LNCaP clone FGC (cell line): ENCODE measurements at places on chromosomes 2 and 18.

- no peak for DNase-seq
Observed at GRCh38 chr2:41694536-41695049, 353.2 kb upstream of the PKDCC start.

DNA sequence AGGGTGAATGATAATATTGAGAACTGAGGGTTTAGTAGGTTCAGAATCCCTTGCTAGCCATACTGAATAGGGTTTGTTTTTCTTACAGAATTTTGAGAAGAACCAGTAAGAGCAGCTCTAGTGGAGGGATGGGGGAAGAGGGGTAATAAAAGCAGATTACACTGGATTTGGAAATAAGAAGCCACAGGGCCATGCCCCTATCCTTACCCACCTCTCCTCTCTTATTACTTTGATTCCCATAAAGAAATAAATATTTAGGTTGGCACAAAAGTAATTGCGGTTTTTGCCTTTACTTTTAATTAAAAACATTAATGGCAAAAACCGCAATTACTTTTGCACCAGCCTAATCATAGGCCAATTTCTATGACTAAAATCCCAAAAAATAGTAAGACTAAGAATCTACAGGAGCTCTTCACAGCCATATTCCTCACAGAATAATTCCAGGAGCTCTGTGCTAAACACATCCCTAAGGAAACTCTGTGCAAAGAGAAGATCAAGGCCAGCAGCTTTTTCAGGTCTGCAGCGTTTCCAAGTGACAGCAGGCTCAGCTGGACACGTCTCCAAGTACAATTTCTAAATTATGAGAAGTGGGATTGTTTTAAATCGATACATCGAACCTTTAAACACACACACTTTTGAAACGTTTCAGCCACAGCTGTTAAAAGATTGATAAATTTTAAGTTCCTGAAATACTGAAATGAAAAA, 58.4 kb upstream of the RTN4 start:
- no peak for DNase-seq

DNA sequence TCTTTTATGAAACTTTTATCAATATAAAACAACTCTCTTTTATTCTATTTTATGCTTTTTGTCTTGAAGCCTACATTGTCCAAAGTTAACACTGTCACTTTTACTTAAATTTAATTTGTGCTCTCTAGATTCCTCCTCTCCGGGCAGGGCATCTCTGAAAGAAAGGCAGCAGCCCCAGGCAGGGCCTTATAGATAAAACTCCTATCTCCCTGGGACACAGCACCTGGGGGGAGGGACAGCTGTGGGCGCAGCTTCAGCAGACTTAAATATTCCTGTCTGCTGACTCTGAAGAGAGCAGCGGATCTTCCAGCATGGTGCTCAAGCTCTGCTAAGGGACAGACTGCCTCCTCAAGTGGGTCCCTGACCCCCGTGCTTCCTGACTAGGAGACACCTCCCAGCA, 447.7 kb upstream of the FANCL start:
- DNase-seq, result no peak

DNA sequence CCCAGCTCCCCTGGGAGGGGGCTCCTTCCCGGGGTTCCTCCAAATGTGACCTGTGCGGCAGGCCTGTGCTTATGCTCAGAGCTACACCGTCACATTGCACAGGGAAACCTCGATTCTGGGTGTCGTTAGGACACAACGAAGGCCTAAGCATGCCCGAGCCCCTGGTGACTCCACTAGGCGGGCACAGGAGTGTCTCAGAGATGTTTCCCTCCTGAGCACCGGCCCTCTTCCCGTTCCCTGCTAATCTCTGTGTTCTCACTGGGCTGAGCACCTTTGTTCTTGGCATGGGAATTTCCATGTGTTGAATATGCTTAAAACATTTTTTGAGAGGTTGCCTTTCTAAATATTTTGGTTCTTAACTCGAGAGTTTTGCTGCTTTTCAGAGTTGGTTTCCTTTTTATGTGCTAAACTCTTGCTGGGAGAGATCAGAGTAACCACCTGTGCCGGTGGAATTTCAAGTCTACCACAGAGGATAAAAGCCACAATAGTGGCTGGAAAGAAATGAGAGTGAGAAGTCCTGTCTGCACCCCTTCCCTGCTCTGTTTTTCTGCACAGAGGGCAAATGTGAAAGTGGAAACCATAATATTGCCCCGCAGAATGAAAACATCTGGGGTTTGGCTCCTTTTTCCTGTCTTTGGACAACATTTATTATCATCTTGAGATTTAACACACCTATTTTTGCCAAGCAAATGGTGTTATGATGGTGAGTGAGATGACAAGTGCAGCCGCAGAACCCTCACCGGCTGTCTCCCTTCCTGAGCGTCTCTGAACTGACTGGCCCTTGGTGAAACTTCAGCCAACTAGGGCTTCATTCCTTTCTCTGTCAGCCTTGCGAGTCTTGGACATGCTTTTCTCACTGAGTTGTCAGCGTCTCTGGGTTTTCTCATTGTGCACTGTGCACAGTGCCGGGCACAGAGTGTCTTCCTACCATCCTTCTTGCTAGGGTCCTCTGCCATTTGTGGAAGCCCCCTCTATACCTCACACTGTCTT, 154.1 kb downstream of the VAPA start:
- DNase-seq, result no peak

DNA sequence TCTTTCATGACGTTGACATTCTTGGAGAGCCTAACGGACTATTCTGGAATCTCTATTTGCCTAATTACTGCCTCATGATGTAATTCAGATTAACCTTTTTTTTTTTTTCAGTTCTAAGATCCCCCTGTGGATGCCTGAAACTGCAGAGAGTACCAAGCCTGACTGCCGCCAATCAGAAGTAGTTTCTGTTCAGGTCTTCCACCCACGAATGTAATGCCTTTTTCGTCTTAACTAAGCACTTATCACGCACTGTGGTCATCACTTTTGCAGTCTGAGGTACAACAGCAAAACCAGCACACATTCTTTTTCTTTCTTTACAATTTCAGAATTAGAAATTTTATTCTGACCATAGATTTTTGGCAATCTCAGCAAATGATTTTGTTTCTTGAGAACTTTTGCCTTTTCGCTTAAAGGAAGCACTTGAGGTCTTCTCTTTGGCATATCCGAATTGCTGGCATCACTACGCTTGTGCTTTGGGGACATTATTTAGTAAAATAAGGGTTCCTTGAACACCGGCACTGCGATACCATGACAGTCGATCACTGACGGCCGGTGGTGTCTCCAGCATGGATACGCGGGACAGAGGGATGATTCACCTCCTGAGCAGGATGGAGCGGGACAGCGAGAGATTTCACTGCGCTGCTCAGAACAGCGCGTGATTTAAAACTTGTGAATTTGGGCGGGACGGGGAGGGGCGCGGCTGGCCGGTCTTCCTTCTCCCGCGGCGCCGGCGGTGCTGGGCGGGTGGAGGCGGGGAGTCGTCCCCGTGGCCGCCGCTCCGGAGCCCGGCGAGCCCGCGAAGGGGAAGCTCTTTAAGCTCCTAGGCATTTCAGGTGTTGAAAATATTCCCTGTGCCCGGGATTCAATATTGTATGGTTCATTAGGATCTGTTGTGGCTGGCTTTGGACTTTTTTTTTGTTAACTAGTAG, 32.0 kb upstream of the GPR55 start:
- DNase-seq, result no peak

DNA sequence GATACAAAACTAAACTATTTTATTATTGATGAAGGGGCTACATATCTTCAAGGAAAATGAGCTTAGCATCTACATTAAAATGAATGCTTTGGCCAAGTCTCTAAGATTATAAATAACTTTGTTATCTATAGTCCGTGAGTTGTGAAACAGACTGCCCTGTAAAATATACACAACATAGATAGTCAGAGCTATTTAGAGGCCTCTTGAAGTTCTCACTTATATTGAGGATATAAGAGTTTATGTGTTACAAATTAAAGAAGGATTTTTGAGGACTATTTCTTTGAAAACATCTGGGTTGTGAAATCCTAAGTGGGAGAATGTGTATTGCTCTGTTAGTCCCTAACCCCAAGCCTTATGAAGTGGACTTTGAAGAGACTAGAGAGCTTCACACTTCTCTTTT, 292.0 kb upstream of the CDH2 start:
- DNase-seq, result no peak

GRCh38 chr2:232299084-232299483, 79.5 kb upstream of the ALPP start:
- DNase-seq, result no peak

DNA sequence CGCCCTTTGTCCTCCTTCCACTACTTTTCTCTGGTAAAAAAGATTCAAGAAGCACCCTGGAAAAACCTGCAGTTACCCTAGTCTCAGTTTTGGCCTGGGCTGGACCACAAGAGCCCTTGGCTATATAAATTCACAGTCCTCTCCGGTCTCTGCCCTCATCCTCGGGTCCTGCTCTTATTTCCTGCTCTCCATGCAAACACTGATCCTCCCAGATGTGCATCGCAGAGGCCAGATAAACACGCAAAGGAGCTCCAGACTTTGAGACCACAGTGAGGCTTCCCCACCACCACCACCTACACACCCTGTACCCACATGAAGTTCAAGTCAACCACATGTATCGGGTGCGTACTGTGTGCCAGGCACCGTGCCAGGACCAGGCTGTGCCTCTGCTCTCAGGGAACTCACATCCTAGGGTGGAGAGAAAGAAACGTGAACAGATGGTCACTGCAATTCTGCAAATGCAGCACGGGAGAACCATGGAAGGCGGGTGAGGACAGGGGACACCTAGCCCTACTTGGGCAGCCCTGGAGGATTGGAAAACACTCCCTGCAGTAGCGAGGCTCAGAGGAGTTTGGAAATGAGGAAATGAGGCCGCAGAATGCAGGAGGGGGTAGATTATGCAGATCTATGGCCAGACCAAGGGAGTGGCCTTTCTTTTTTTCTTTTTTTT, 7.4 kb downstream of the CTDSP1 start:
- DNase-seq, result no peak

- no peak for DNase-seq
Observed at GRCh38 chr2:241393524-241394196, 37.6 kb downstream of the FARP2 start.

- peak; percentile 46 for DNase-seq
Observed at GRCh38 chr2:144452989-144453336, 67.0 kb downstream of the ZEB2 start.

- DNase-seq, result no peak
Observed at GRCh38 chr2:133943108-133943507, 310.8 kb upstream of the MGAT5 start.

DNA sequence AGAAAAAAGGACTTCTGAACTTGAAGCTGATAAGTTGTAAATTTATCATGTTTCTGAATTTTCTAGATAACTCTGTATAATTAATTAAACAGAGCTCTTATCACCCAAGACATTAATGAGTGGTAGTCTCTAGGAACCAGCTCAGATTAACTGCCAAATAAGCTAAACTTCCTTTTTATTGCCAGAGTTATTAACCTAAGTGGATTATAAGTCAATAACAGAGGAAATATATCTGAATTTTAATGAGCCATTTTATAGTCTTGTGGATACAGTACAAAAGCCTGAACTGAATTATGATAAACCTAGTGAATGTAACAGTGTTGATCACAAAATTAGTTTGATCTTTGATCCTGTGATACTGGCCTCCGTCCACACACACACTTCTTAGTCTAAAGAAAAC, 111.5 kb downstream of the COMMD1 start:
- DNase-seq, result no peak

- no peak for DNase-seq
Observed at GRCh38 chr2:240593703-240594451, 7.3 kb downstream of the CAPN10 start.

DNA sequence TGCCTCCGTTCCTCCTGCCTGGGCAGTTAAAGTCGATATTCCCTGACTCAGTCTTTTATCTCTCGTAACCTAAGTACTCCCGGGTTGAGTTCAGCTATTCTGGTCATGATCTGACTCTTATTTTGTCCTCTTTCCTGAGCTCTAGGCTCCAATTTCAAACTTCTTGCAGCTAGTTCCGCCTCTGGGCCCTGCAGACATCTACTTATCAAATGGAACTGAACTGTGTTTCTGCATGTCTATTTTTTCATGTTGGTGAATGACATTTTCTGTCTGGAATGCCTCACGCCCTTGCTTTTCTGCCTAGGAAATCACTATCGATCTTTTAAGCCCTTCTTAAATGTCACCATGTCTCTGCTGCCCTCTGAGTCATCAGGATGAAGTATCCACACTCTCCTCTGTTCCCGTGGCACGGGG, 101.5 kb downstream of the VAPA start:
- no peak for DNase-seq

- DNase-seq, result no peak
Observed at GRCh38 chr2:148501545-148501944, 143.0 kb upstream of the EPC2 start.

DNA sequence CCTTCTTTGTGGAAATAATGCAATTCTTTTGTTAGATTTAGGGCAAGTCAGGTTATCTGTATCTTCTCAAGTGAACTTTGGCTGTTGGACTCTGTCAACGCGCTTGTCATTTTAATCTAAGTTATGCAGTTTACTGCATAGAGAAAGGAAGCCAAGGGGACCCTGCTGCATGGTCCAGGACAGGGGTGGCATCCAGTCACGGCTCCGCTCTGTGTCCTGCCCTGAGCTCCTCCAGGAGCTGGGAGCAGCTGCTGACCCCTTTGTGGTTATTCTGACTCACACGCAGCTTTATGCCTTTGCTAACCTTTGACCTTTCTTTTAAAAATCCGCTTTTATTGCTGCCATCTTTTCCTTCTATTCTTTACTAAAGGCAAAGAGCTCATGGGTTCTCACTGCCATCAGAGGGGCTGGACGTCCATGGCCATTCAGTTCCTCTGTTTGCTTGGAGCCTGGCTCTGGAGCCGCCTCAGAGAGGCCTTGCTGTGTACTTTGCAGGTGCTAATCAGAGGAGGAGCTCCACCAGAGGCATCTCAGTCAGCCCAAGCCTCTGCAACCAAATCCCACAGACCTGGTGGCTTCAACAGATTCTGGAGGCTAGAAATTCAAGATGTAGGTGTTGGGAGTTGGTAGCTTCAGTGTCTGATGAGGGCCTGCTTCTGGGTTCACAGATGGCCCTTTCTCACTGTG, 39.3 kb downstream of the SNTG2 start:
- no peak for DNase-seq

- DNase-seq, result no peak
Observed at GRCh38 chr2:198055716-198056115, 251.3 kb downstream of the PLCL1 start.

- no peak for DNase-seq
Observed at GRCh38 chr2:174924061-174924693, 81.0 kb downstream of the CHN1 start.

DNA sequence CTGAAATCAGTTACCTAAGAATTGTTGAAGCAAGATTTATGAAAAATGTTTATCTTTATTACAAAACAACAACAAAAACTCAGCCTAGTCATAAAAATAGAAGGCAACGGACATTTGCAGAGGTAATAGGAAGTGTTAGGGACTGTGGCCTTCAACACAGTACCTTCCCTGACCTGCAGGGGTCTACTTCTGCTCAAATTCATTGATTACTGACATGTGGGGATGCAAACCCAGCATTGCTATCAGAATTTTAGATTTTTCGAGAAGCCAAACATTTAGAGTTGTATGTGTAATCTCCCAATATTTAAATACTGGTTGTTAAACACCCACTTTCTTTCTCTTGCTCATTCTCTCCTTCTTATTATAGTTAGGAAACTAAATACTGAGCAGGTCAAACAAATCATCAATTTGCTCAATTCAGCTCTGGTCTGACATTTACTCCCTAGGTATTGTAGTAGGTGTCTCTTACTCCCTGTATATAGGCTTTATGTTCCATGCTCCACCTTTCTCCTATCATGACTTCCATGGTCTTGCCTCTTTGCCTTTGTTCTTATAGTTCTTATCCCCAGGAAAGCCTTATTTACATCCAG, 198.5 kb downstream of the UBE2E3 start:
- DNase-seq, result no peak
